ENCODE measurements at places on chromosomes 2 and 18.
A peak's percentile ranks its signal among the peaks of the same experiment; 100 is the strongest.

GRCh38 chr18:47831351-47831750 is 99.1 kb downstream of the SMAD2 start:
- DNase-seq: no peak

GRCh38 chr18:38545071-38545470 is 979.5 kb upstream of the CELF4 start:
- no peak for DNase-seq

DNA sequence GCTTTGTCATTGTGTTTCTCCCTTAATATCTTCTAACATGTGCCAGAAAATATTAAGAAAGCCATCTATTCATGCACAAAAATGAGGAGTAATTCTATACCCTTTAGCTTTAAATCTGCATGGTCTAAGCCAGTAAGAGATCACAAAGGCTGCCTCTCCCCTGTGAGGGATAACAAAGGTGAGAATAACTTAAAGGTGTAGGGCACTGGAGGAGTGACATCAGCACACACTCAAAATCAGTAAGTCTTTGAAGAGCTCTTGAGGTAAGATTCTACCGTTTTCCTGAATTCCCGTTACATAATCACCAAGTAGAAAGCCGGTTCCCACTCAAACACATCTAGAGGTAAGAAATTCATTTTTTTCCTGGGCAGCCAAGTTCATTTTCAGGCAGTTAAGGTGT is 123.9 kb upstream of the SULT1C3 start:
- no peak for DNase-seq

DNA sequence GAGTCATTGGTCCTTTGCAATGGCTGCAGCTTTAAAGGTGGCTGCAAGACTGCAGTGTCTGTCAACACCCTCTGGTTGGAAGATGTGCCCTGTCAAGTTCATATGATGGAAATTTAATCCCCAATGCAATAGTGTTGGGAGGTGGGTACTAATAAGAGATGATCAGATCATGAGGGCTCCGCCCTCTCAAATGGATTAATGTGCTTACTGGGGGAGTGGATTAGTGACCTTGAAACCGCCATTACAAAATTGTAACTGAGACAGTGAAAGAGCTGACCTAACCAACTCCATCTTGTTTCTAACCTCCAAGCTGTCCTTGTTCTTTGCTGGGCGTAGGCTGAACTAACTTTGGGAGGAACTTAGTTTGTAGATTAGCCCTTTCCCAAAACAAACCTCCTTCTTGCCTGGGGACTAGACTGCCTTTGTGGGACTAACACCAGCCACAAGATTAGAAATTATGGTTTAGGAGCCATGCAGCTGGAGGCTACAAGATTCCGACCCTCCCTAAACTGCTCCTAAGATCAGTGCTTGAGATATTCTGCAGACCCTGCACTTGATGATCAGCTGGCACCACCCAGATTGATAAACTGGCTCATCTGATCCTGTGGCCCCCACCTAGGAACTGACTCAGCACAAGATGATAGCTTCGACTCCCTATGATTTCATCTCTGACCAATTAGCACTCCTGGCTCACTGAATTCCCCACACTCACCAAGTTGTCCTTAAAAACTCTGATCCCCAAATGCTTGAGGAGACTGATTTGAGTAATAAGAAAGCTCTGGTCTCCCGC is 13.7 kb downstream of the MYCN start:
- DNase-seq: no peak

DNA sequence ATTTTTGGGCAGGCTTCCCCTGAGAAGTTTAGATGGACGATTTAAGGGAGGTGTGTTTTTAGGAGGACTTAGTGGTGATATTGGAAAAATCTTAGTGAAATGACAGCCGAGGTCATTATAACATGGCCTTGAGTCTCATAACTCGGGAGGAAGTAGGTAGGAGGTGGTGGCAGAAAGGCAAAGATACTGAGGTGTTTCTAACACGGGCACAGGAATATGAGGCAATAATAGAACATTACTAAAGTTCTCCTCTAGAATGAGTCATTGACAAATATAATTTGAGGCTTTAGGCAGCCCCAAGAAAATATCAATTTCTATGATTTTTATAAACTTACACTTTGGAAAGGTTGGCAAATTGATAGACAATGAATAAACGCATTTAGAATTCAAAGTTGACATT is 146.1 kb upstream of the ZEB2 start:
- DNase-seq: peak; percentile 39

DNA sequence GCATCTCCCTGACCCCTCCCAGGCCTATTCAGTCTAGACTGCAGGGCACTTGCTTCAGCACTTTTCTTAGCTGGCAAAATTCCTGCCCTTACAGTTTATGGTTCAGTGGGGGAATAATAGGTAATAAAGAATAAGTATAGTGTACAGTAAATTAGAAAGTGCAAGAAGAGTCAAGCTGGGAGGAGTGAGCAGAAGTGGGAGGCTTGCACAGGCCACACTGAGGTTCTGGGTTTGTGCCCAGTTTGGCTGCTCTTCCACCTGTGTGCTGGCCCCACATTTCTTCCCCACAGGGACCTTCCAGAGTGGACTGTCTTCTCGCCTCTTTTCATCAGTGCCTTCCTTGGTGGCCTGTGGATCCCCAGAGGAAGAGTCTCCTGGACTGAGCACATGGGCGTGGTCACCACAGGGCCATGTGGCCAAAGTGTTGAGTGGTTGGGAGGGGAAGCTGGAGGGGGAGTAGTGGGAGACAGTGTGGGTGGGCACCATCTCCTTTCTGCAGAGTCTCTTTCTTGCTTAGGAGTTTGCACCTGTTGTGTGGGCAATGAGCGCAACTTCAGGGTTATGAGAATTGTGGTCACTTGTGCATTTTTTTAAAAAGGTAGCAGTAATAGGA is 128.6 kb upstream of the ZSWIM2 start:
- DNase-seq: no peak

DNA sequence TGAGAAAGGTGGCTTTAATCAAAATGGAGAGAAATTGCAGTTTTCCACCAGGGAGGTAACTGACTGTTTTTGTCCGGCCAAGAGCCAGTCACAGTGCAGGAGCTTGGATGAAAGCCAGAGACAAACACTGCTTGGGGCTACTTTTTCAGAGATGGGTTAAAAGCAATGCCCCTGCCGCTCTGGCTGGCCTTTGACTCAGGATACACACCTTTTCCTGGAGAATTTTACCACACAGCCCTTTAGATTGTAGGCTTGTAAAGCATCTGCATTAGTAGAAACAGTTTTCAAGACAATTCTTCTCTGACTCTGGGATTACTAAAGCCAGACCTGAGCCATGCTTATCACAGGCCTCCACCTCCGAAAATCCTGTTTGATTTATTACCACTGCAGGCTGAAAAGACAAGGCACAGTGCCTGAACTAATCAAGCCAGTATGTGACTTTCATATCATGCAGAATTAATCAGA is 79.7 kb downstream of the CCBE1 start:
- DNase-seq: no peak

- no peak for DNase-seq
Observed at GRCh38 chr2:9343524-9343923, 79.8 kb downstream of the ITGB1BP1 start.

DNA sequence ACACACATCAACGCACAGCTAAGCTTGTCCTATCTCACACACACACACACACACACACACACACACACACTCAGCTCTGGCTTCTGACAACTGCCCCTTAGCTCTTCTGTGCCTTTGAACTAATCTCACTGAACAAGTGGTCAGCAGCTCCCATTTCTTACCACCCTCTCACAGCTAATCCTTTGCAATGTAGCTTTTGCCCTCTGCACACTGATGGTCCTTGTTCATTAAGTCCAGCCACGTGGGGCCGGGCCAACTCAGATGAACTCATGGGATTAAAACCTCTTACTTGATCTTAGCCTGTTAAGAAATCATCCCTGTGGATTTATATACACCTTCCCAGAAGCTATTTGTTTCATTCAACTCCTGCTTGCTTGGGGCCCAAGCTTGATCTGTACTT is 36.6 kb downstream of the DPYSL5 start:
- DNase-seq: no peak

DNA sequence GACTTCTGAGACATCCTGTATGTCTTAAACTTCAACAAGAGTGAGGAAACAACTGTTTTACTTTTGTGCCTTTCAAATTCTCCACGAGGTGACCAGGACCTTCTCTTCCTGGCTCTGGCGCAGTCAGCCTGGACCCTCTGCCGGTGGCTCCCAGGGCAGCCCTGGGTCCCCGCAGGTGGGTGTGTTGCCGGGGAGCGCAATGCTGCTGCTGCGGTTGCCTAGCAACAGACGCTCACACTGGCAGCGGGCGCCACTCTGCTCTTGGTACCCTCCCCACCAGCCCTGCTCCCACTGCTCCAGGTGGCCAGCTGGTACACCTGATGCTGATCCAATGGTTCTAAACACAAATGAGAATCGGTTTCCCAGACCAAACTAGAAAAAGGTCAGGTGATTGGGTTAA is 58.7 kb downstream of the GNAL start:
- DNase-seq: no peak

DNA sequence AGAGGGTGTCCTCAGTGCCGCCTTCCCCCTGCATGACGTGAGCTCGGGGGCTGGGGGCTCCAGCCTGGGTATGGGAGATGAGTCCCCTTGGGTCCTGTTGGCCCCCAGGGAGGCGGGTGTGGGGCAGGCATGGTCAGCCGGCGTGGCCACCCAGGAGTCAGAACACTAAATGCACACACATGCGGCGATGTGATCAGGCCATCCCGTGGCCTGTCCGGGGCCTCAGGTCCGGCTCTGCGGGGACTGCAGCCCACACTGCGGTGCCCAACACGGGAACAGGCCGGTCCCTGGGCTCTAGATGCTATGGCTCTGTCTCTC is 13.8 kb downstream of the ANO7 start:
- DNase-seq: no peak

GRCh38 chr18:23735021-23735464 is 45.8 kb downstream of the LAMA3 start:
- peak; percentile 33 for DNase-seq

GRCh38 chr2:63012541-63012940 is 38.1 kb upstream of the OTX1 start:
- DNase-seq: no peak

GRCh38 chr2:196229013-196229412 is 57.6 kb upstream of the STK17B start:
- no peak for DNase-seq

GRCh38 chr2:220043155-220043989 is 415.9 kb downstream of the SLC4A3 start:
- no peak for DNase-seq

DNA sequence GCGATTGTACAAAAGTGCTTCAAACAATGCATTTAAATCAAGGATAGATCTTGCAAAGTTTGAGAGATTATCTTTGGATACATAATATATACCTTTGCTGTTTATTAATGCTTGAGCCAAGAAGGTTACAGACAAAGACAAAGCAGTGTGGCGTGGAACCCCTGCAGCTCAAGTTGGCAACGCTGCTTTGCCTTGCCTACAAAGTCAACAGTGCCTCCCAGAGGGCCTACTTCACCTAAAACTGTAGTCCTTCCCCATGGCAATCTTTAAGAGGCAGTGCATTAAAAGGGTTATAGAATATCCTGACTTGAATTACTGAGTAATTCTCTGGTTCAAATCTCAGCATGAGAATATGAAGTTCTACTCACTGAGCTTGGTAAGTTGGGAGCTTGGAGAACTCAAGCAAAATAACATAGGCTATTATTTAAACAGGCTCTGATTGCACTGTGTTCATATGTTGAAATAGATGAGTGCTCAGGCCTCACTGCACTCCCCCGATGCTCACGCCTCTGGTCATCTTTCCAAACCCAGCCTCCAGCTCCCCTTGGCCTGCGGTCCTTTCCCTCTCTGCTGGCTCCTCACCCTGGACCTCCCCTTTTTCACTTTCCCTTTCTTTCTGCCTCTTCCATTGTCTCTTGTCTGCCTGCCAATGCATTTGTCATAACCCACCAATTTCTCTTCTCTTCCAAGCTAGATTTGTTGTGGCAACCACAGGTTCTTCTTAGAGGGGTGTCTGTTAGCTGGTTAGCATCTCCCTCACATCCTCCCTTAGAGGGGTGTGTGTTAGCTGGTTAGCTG is 96.5 kb downstream of the MYT1L start:
- DNase-seq: no peak

DNA sequence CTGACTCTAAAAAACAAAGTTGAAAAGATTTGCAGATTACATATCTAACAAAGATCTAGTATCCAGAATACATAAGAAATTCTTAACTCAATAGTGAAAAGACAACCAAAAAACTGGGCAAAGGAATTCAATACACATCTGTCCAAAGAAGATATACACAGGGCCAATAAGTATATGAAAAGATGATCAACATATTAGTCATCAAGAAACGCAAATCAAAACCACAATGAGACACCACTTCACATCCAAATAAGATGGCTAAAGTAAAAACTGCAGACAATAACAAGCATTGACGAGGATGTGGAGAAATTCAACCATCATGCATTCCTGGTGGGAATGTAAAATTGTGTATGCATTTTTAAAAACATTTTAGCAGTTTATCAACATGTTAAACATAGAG is 256.0 kb downstream of the EIPR1 start:
- DNase-seq: no peak
